ENCODE measurements at places on chromosomes 5 and 9. TPM values are rescaled to one million over a fixed set of nuclear protein-coding genes. Genes with fewer than 3 reads are reported as not detected.

The NTRK2 gene
- 0.07 TPM for total RNA-seq

The PNPLA7 gene
- 5.0 TPM for total RNA-seq

The PLPP1 gene
- 17.6 TPM for total RNA-seq

The TRPM6 gene
- not detected for total RNA-seq

The HMMR gene
- total RNA-seq, result 95.2 TPM

The PCDHGA9 gene
- not detected for total RNA-seq

The FCN2 gene
- total RNA-seq, result not detected

The COQ4 gene
- 31.9 TPM for total RNA-seq

The CCL28 gene
- 15.0 TPM for total RNA-seq

The IL4 gene
- 1.4 TPM for total RNA-seq

The SAPCD2 gene
- total RNA-seq, result 13.5 TPM

The CACNA1B gene
- total RNA-seq, result not detected

The ACTBL2 gene
- not detected for total RNA-seq

The CCDC187 gene
- total RNA-seq, result 0.07 TPM

The FLT4 gene
- 3.3 TPM for total RNA-seq

The ATG12 gene
- 37.8 TPM for total RNA-seq

The ADRA1B gene
- not detected for total RNA-seq

The INSL6 gene
- total RNA-seq, result not detected

The TIMD4 gene
- 0.83 TPM for total RNA-seq

The RLN1 gene
- total RNA-seq, result 2.3 TPM

The PTPN3 gene
- total RNA-seq, result 1.3 TPM

The DOLPP1 gene
- total RNA-seq, result 12.7 TPM

The C5orf58 gene
- total RNA-seq, result not detected

The SAXO1 gene
- not detected for total RNA-seq

The ENTPD2 gene
- total RNA-seq, result not detected

The TMEM215 gene
- total RNA-seq, result not detected

The DPYSL3 gene
- 0.38 TPM for total RNA-seq

The ANP32B gene
- 389 TPM for total RNA-seq

The IGFBPL1 gene
- total RNA-seq, result not detected

The OSTF1 gene
- total RNA-seq, result 52.2 TPM

The HBEGF gene
- 5.1 TPM for total RNA-seq

The RLN2 gene
- total RNA-seq, result 4.0 TPM

Measured in activated CD8-positive, alpha-beta T cell treated with anti-CD3 and anti-CD28 coated beads for 36 hours (primary cell).